ENCODE measurements at places on chromosomes 5 and 9. TPM values are rescaled to one million over a fixed set of nuclear protein-coding genes. Genes with fewer than 3 reads are reported as not detected.

FOXD4 gene
- total RNA-seq = not detected

DNA sequence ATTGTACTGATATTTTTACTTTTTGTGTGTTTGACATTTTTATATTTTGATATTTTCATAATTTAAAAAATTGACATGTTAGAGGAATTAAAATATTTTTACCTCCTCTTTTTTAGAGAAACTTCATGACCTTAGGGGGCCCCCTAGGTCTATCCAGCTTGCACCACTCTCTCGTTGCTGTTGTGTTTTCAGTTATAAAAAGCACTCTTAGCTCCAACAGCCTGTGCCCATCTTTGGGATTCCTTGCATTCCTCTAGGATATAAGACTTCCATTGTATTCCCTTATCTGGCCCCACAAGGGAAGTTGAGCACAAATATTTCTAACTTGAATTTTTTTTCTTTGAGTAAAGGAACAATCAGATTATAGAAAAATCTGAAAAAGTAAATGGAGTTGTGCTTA is 245.3 kb downstream of the SH3GL2 start:
- no peaks in the 10 kb centered on the region for H3K36me3 ChIP-seq
- H3K4me3 ChIP-seq = no peak overlapping the region
- H3K27ac ChIP-seq = no peak overlapping the region
- H3K27me3 ChIP-seq = no peaks in the 10 kb centered on the region

PCDHGA8 gene
- total RNA-seq = 0.09 TPM

- H3K27me3 ChIP-seq = peaks cover 6% of the 10 kb centered on the region
- no peak overlapping the region for H3K4me3 ChIP-seq
- no peak for DNase-seq
- peaks cover 2% of the 10 kb centered on the region for H3K4me1 ChIP-seq
Measured at GRCh38 chr5:1291611-1292080, 3.2 kb downstream of the TERT start.

GRCh38 chr9:127418037-127418471 is 6.1 kb upstream of the ZNF79 start:
- H3K4me1 ChIP-seq = peaks cover 4% of the 10 kb centered on the region
- no peak overlapping the region for H3K4me3 ChIP-seq
- H3K27me3 ChIP-seq = peaks cover 17% of the 10 kb centered on the region
- DNase-seq = peak; percentile 84
- no peaks in the 10 kb centered on the region for H3K36me3 ChIP-seq
- no peak overlapping the region for H3K27ac ChIP-seq

DNA sequence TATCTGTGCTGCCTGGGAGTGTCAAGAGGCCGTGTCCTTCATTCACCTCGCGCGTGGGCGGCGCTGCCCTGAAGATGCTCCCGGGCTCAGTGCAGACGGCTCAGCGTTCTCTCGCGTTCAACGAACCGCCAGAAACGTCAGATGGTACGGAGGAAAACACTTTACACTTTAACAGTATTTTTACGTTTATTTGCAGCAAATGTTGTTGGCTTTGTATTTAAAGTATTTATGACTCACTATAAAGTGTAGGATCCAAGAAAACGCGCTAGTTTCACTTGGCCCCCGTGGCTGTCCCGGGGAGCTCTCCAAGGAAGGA is 544 bp upstream of the ERCC6L2 start:
- H3K4me3 ChIP-seq = no peak overlapping the region
- H3K4me1 ChIP-seq = peaks cover 35% of the 10 kb centered on the region
- H3K27ac ChIP-seq = no peak overlapping the region
- peaks cover 53% of the 10 kb centered on the region for H3K36me3 ChIP-seq
- peak; percentile 88 for DNase-seq
- H3K27me3 ChIP-seq = no peaks in the 10 kb centered on the region

GRAMD2B gene
- 9.2 TPM for total RNA-seq

PAIP2 gene
- 93.8 TPM for total RNA-seq

Measured in activated CD4-positive, alpha-beta T cell treated with anti-CD3 and anti-CD28 coated beads, Interleukin-2, amount 10 ng/mL, durations not matched to agents 24 days and 14 days (primary cell).